ENCODE measurements at places on chromosomes 16 and 17.

DNA sequence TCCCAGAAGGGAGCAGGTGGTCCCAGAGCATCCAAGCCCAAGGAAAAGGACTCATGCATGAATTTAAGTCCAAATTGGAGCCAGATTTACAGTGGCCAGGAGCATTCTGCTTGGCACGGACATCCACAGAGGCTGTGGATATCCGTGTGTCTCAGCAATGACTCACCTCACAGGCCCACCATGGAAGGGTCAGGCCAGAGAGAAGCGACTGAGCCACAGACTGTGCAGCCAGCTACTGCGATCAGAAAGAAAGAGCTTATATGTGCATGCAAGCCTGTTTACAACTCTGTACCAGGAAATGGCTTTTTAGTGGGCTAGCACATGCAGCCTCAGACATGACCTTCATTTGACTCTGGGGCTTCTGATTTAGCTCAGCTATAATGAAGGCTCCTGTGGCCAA, 231.0 kb downstream of the C16orf95 start:
- no peak for DNase-seq

GRCh38 chr17:2684549-2684948, 27.0 kb downstream of the CLUH start:
- DNase-seq = no peak

DNA sequence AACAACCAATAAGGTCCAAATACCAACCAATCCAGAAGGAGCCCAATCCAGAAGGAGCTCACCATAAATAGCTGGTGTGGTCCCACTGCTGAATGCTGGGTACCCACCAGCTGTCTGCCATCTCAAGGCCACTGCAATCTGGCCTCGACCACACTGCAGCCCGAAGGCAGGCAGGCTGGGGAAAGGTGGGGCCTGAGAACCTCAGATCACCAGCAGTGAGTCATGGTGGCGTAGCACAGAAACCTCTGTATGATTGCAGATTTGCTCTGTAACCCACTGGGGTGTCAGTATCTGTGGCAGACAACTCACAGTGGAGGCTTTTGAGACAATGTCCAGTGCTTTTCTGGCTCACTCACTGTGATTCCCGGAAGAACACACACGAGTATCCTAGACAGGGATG, 14.7 kb upstream of the CMTR2 start:
- no peak for DNase-seq

DNA sequence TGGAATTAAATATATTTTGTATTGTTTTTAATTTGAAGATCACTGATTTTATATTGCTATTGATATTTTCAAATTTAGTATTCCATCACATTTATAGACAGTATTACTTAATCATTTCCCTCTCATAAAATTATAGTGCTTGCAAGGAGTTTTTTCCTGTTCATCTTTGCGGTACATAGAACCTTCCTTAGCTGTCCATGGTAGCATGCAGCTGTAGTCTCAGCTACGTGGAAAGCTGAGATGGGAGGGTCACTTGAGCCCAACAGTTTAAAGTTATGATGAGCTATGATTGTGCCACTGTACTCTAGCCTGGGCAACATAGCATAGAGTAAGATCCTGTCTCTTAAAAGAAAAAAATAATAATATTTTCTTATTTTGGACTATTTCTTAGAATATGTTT, 215.8 kb upstream of the CHMP6 start:
- no peak for DNase-seq

DNA sequence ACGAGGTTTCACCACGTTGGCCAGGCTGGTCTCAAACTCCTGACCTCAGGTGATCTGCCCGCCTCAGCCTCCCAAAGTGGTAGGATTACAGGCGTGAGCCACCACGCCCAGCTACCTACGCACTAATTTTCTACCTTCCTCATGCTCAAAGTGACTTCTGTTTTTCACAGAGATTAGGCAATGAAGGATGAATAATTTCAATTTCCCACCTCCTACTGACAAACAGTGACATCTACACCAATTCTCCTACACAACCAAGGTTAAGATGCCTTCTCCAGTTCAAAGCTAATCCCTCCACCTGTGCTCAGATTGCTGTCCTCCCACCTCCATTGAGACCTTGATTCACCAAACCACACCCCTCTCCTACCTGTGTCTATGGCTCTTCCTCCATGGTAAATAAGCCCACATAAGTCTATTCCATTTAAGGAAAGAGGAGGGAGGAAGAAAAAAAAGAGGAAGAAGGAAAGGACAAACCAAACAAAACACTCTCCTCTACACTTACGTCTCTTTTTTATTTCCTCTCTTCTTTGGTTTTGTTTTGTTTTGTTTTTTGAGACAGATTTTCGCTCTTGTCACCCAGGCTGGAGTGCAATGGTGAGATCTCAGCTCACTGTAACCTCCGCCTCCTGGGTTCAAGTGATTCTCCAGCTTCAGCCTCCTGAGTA, 5.5 kb upstream of the MED11 start:
- no peak for DNase-seq

- no peak for DNase-seq
These were observed 29.6 kb downstream of the NGFR start for GRCh38 chr17:49524473-49525359.

DNA sequence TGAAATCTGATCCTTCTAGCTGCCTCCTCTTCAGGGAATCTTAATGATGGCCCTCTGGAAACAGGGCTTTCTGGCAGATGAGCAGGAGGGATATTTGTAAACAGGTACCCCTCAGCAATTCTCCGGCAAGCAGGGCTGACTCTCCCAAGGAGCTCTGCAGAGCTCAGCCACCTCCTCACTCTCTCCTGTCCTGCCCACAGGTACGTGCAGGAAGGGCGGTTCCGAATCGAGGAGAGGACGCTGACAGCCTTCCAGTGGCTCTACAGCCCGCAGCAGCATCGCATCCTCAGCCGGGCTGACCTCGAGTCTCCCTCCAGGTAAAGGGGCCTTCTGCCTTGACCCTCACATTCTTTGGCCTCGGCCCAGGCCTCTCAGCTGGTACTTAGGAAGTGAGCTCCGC, 20.7 kb upstream of the CCDC92B start:
- DNase-seq = no peak

GRCh38 chr16:1613728-1614455, 1.7 kb downstream of the CRAMP1 start:
- no peak for DNase-seq

DNA sequence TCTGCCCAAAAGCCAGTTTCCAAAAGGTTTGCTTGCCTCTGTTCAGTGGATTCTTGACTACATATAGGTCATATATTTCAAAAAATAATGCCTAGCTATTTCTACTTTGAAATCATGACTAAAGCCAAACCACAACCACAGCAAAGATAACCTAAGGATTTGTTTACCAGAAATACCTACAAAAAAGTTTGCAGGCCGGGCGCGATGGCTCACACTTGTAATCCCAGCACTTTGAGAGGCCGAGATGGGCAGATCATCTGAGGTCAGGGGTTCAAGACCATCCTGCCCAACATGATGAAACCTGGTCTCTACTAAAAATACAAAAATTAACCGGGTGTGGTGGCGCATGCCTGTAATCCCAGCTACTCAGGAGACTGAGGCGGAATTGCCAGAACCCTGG, 15.2 kb downstream of the CARHSP1 start:
- no peak for DNase-seq

DNA sequence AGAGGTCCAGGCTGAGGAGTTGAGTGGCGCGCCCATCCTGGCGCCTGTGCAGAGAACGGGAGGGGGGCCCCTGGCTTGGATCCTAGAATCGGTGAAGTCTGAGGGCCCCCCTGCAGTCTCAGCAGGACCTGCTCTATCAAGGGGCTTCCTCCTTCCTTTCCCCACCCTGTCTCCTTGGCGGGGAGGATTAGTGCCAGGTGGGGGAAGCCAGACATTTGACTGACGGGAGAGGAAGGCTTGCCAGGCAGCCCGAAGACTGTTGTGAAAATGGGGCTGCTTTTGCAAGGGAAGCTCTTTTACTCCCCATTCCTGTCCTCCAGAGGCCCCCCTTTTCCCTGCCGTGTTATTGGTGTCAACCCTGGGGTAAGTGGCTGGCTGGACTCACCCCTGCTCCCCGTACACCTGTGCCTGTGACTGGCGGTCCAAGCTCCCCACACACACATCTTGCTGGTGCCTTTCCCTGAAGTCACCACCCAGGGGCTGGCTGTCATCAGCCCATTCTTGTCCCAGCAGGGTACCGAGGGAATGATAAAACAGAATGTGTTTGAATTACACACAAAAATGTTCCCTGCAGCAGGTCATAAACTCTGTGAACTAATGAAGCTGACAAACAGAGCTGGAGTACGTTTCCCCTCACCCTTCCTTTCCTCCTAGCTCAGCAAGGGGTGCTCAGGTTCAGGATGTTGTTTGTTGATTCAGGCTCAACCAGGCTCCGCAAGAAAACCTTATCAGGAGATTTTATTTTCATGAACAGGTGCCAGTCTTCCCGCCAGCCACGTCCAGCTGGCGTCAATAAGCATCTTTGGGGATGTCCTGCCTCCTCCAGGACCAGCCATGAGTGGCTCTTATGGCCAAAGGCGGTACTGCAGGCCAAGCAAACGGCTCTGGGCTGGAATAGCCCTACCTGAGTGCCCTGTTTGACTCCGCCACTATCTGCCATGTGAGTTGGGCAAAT, 4.4 kb upstream of the ARMC7 start:
- DNase-seq = no peak

DNA sequence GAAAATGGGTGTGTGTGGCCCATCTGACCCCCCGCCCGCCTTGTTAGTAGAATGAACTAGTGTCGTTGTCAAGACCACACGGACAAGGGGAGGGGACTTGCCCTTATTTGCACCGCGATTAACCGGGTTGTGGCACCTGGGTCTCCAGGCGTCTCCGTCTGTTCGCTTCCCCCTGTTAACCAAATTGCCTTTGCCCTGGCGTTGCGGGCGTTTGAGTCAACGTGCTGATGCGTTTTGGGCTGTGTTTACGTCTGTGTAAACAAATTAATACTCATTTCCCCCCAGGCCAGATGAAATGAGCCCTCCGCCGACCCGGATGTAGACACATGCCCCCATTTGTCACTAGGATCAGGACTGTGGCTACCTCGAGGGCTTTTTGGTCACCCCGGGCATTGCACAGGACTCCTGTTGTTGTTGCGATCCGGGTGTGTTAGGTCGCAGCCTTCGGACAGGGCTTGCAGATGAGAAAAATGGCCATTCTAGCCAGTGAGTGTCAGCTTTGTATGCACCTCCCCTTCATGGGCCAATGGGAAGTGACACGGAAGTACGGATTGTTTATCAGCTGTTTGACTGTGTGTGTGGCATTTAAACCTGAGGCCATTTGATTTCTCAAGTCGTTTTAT, 906 bp downstream of the RBL2 start:
- peak; percentile 62 for DNase-seq

DNA sequence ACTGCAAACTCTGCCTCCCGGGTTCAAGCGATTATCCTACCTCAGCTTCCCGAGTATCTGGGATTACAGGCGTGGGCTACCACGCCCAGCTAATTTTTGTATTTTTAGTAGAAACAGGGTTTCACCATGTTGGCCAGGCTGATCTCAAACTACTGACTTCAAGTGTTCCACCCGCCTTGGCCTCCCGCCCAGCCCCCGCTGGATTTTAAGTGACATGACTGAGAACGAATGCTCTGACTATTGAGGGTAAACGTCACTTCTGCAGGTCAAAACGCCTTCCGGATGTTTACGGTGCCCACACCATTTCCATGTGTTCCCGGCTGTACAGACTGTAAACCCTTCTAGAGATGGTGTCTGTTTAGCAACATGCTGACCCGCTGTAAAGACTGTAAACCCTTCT, 22.8 kb downstream of the PITPNA start:
- DNase-seq = no peak

DNA sequence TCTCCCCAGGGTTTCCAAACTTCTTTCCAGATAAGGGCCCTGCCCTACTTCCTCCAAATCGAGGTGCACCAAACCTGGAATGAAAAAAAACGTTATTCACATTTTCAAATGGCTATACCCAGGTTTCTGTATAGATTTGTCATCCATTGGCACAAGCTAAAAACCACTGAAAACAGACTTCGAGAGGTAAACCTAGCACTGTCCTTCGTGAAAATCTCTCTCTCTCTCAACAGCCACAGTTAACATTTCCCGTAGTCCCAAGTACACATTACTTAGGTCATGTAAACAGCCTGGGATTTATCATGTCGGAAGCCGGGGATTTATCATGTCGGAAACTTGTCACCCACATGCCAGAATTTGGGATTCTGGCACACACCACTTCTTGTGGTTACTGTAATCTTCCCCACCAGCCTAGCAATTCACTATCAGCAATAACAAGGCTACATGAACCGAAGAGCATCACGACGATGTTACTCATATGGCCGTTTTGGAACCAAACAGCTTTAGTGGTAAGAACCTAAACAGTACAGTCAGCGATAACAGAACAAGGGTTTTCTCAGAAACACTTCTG, 1.2 kb downstream of the DDX5 start:
- DNase-seq = no peak

- DNase-seq = no peak
These were observed 590.5 kb downstream of the CDH11 start for GRCh38 chr16:64531401-64531800.

DNA sequence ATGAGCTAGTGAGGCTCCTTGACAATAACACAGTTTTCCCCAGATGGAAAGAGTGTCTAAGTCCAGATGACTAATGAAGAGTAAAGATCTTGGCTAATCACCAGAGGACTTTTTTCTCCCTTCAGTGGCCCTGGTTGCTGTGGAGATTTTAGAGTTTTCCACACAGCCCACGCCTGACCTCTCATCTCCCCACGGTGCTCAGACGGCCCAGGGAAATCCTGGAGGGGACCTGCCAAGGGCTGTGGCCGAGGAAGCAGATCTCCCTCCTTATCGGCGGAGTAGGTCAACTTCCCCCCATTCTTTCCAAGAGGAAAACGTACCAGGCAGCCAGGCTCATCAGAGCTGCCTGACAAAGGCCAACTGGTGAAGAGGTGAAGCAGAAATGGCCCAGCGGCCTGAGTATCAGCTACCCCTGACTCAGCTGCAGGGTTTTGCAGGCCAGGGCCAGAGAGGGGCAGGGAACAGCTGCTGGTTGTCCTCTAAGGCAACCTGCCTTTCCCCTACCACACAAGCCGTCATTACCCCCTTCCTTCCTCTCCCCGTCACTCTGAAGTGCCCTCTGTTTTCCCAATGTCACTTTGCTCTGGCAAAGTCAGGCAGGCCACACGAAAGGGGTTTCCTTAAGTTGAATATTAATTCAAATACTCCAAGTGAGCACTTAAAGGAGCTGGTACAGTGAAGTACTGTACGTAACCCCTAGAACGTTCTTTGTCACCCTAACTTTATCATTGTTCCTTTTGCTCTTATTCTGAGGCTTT, 140.2 kb upstream of the ADAMTS18 start:
- no peak for DNase-seq

GRCh38 chr17:67769231-67769630, 51.5 kb downstream of the NOL11 start:
- no peak for DNase-seq

DNA sequence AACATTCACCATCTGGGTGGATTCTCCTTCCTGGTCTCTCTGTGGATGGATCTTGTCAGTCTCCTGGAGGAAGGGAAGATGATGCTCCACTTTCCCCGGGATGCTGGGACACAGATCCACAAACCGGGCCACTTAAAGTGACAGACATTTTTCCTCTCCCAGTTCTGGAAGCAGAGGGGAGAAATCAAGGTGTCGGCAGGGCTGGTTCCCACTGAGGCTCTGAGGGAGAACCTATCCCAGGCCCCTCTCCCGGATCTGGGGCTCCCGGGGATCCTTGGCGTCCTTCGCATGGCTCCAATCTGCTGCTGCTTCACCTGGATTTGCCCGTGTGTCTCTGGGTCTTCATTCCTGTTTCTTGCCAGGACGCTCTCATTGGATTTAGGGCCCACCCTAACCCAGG, 263.1 kb upstream of the TNRC6C start:
- no peak for DNase-seq

- no peak for DNase-seq
These were observed 5.1 kb downstream of the GDPD3 start for GRCh38 chr16:30108059-30108850.

- no peak for DNase-seq
These were observed 102.3 kb downstream of the CYTH1 start for GRCh38 chr17:78679495-78680395.

Data from T-helper 22 cell (primary cell).